ENCODE measurements at places on chromosomes 2 and 18.

DNA sequence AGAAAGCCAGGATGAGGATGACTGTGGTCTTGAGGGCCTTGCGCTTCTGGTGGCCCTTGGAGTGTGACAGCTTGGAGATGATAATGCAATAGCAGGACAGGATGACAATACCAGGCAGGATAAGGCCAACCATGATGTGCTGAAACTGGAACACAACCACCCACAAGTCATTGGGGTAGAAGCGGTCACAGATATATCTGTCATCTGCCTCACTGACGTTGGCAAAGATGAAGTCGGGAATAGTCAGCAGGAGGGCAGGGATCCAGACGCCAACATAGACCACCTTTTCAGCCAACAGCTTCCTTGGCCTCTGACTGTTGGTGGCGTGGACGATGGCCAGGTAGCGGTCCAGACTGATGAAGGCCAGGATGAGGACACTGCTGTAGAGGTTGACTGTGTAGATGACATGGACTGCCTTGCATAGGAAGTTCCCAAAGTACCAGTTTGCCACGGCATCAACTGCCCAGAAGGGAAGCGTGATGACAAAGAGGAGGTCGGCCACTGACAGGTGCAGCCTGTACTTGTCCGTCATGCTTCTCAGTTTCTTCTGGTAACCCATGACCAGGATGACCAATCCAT lies 2.7 kb downstream of the CXCR4 start:
- no peak for DNase-seq

DNA sequence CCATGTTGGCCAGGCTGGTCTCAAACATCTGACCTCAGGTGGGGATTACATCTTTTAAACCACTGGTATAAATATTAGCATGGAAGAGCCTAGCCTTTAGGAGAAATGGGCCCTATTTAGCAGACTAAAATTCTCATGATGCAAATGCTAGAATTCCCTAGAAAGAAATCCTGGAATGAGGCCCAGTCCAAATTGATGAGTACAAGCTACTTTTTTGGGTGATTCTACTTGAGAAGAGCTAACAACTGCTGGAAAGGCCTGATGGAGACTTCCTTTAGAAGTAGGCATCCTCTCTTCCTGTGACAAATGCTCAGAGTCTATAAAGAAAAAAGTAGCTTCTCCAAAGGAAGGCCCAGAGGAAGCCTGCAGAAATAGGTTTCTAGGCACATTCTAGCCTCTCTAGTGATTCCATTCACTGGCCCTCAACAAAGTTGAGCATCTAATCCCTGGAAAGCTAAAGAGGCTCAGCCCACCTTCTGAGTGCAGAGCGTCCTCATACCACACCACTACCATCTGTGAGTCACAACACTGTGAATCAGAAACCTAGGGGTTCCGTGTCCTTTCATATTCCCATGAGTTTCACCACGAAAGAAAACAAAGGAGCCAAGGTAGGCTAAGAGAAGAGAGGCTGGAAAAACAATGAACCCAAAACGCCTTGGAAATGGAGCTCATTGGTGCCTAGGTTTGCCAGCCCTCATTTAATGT lies 183.1 kb downstream of the C1D start:
- no peak for DNase-seq

- no peak for DNase-seq
Observed at GRCh38 chr2:20737505-20737904, 70.6 kb downstream of the GDF7 start.

- DNase-seq: no peak
Observed at GRCh38 chr18:24055009-24055804, 40.7 kb downstream of the TTC39C start.

DNA sequence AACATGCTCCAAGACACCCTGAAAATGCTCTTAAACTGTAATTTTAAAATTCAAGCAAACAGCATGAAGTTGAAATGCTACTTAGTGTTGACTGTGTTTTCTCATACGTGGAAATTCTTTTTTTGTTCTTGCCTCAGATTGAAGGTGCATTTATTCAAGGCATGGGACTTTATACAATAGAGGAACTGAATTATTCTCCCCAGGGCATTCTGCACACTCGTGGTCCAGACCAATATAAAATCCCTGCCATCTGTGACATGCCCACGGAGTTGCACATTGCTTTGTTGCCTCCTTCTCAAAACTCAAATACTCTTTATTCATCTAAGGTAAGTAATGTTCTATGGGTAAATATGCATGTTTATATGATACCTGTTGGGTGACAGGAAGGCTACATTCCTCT lies 82.7 kb downstream of the AOX1 start:
- no peak for DNase-seq

Measured in NCI-H1092 (cell line).